CD4-positive, alpha-beta T cell treated with Interleukin-4 for 4 hours (primary cell): ENCODE measurements at places on chromosomes 5 and 9.

GRCh38 chr5:142958944-142959682 is 188.9 kb downstream of the ARHGAP26 start:
- DNase-seq, result no peak

GRCh38 chr9:121349009-121349408 is 21.0 kb downstream of the STOM start:
- no peak for DNase-seq

- DNase-seq, result no peak
Measured at GRCh38 chr5:32325062-32325461, 12.3 kb upstream of the MTMR12 start.

DNA sequence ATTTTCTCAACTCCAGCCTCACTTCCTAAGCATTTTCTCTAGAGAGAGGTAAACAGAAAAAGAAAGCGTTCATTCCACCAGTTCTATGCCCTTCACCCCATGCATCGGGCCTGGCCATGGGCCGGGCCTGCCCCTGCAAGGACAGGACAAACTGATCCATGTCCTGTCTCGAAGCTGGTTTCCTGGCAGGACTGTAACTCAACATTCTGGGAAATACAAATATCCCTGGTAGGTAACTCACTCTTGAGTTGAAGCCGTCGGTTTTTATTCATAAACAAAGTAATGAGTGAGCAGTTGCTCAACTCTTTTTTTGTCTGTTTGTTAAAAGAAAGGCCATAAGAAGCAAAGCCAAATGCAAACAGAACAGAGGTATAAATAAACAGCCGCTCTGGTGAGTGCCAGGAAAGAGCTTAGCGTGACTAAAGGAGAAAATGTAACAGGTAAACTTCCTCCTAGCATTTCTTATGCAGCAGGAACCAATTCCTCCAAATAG is 64.4 kb upstream of the DNAH5 start:
- DNase-seq, result no peak

DNA sequence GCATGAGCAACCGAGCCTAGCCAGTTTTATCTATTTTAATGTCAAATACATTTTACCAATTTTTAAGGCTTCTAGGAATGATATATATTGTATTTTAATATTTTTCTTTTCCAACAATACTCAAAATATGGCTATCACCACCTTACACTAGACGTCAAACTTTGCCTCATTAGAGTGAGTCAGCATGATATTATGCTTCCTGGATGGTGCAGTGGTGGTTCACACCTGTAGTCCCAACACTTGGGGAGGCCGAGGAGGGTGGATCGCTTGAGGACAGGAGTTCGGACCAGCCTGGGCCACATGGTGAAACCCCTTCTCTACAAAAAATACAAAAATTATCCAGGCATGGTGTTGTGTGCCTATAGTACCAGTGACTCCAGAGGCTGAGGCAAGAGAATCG is 7.3 kb upstream of the CDC14B start:
- DNase-seq, result no peak

GRCh38 chr9:94528886-94529285 is 26.0 kb upstream of the PCAT7 start:
- DNase-seq, result no peak

GRCh38 chr9:132798817-132799790 is 79.0 kb downstream of the AK8 start:
- DNase-seq, result no peak

DNA sequence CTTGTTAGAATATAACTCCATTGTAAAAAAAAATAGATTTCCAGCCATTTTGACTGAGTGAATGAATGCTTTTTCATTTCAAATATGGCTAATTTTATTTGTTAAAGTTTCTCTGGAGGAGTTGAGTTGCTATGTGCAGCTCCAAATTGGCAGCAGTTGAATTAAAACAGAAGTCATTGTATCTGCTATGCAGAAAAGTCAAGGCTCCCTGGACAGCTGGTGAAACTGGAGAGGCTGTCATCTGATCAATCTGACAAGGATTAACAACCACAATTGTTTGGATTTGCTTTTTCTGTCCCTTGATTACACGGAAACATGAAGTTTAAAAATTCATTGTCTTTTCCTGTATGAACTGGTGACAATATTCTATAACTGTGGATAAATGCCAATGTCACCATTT is 713.9 kb downstream of the EFNA5 start:
- DNase-seq, result no peak

DNA sequence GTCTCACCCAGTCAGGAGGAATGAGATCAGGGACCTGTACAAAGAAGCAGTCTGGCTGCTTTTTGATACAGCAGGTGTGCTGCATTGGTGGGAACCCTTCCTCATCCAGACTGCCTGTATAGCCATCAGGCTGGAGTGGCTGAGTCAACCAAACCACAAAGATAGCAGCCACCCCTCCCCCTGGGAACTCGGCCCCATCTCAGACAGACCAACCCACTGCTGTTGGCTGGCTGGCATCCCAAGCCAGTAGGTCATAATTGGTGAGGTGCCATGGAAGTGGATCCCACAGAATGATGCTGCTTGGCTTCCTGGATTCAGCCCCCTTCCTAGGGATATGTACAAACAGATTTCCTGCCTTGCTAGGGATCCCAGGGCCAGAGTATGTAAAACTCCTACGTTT is 60.9 kb downstream of the YTHDC2 start:
- DNase-seq, result no peak
